ENCODE measurements at places on chromosomes 6 and 20. TPM values are rescaled to one million over a fixed set of nuclear protein-coding genes. Genes with fewer than 3 reads are reported as not detected.

DNA sequence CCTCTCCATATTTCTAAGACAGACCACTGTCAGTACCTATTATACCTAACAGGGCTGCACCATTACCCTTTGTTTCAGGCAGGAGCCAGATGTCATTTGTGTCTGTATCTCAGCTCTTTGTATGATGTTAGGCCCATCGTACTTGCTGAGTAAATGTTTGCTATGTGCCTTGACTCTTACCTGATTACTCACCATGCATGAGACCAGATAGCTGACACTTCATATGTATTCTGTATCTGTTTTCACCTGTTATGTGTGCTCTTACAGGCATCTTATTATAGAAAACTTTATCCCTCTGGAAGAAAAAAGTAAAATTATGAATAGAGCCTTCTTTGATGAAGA, 31.7 kb upstream of the ASXL1 start:
- no peak for DNase-seq
- H3K36me3 ChIP-seq = no peaks in the 10 kb centered on the region
- H3K27ac ChIP-seq = no peak overlapping the region
- H3K4me1 ChIP-seq = no peaks in the 10 kb centered on the region

GRCh38 chr6:150875841-150876240, 10.3 kb downstream of the MTHFD1L start:
- H3K27ac ChIP-seq = peak overlapping the region; percentile 3
- no peak overlapping the region for H3K4me3 ChIP-seq
- peaks cover 28% of the 10 kb centered on the region for H3K4me1 ChIP-seq
- DNase-seq = no peak

OR2J3 gene
- total RNA-seq = not detected

- no peaks in the 10 kb centered on the region for H3K27me3 ChIP-seq
- no peak overlapping the region for H3K27ac ChIP-seq
- no peak overlapping the region for H3K4me3 ChIP-seq
- DNase-seq = no peak
Observed at GRCh38 chr6:136762022-136762975, 30.0 kb downstream of the MAP3K5 start.

GRCh38 chr6:137973201-137973600, 106.1 kb downstream of the TNFAIP3 start:
- H3K4me3 ChIP-seq = no peak overlapping the region
- no peaks in the 10 kb centered on the region for H3K36me3 ChIP-seq
- no peak for DNase-seq
- H3K27ac ChIP-seq = no peak overlapping the region
- H3K4me1 ChIP-seq = no peaks in the 10 kb centered on the region

CFB gene
- not detected for total RNA-seq

DNA sequence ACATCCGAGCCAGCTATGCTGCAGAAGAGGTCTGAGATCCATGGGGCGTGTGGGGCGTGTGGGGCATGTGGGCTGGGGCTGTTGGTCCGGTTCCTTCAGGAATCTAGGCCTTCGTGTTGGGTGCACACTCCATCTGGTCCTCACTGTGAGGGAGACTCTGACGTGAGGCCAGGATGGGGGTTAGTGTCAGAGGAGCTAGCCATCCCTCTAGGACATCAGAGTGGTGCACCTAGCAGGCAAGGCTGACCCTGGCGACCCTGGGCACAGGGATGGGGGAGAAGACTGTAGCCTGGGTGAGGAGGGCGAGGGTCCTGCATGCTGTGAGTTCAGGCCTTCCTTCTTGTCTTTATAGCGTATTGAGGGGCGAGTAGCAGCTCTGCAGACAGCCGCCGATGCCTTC, 8.7 kb upstream of the PTPRA start:
- no peak overlapping the region for H3K27ac ChIP-seq
- DNase-seq = no peak
- no peak overlapping the region for H3K4me3 ChIP-seq
- H3K4me1 ChIP-seq = no peaks in the 10 kb centered on the region

KIAA1755 gene
- total RNA-seq = 0.22 TPM

RTN4IP1 gene
- total RNA-seq = 11.8 TPM

DNA sequence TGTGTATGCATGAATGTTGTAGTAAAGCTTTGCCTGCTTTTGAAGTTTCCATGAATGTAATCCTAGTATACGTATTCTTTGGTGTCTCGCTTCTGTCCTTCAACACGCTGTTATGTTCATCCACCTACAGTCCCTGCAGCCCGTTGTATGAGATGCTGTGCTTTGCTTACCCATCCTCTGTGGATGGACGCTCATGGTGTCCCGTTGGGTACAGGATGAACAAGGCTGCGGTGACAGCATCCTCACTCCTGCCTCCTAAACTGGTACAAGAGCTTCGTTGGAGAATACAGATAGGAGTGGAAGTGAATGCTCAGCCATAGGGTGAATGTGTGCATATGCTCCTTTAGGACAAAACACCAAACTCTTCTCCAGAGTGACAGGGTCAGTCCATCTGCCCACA, 366.2 kb downstream of the ZFAND3 start:
- H3K36me3 ChIP-seq = no peaks in the 10 kb centered on the region
- no peaks in the 10 kb centered on the region for H3K27me3 ChIP-seq
- DNase-seq = no peak

FHL5 gene
- total RNA-seq = not detected

DNA sequence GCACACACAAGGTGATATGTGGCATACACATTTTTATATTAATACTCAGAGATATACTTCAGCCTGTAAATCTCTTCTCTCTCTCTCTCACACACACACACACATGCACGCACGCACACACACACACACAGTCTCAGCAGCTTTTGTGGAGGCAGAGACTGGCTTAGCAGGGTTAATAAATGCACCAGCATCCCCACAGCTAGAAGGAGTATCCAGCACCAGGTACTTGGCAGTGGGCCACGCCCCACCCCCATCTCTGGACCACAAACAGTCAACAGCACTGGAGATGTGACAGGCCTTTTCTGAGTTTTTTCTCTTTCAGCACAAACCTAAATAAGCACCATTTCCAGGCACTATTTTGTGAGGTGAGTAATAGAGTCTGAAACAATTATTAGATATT, 47.3 kb upstream of the LRFN2 start:
- no peak for DNase-seq
- H3K27ac ChIP-seq = no peak overlapping the region
- H3K4me3 ChIP-seq = no peak overlapping the region
- H3K36me3 ChIP-seq = no peaks in the 10 kb centered on the region
- no peaks in the 10 kb centered on the region for H3K27me3 ChIP-seq

DNA sequence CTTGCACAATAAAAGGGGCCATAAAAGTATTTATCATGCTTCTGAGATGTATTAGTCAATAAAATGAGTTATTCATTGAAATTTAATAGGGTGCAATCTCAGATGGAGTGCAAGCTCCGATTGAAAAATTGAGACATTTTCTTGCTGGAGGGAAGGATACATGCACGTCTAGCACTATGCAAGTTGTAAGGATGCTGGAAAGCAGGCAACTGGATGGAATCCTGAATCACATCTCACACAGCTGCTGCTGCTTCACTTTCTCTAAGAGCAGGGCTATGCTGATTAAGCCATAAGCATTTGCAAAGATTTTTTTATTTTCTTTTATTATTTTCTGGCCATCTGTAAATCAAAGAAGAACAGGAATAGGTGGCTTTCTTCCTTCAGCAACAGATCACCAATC, 308.8 kb upstream of the EPHA7 start:
- H3K4me1 ChIP-seq = no peaks in the 10 kb centered on the region
- H3K36me3 ChIP-seq = no peaks in the 10 kb centered on the region
- H3K27ac ChIP-seq = no peak overlapping the region
- no peaks in the 10 kb centered on the region for H3K27me3 ChIP-seq
- H3K4me3 ChIP-seq = no peak overlapping the region
- DNase-seq = no peak

GRCh38 chr20:9160757-9161156, 91.9 kb downstream of the PLCB4 start:
- H3K4me3 ChIP-seq = no peak overlapping the region
- peaks cover 19% of the 10 kb centered on the region for H3K4me1 ChIP-seq
- H3K36me3 ChIP-seq = no peaks in the 10 kb centered on the region
- no peaks in the 10 kb centered on the region for H3K27me3 ChIP-seq

- no peaks in the 10 kb centered on the region for H3K4me1 ChIP-seq
- H3K4me3 ChIP-seq = no peak overlapping the region
- no peaks in the 10 kb centered on the region for H3K36me3 ChIP-seq
- no peak overlapping the region for H3K27ac ChIP-seq
Observed at GRCh38 chr6:37388578-37388977, 34.8 kb downstream of the RNF8 start.

GRCh38 chr6:43939281-43940070, 169.5 kb downstream of the VEGFA start:
- H3K4me3 ChIP-seq = no peak overlapping the region
- no peak for DNase-seq
- peaks cover 11% of the 10 kb centered on the region for H3K4me1 ChIP-seq
- no peak overlapping the region for H3K27ac ChIP-seq

GRCh38 chr20:50026746-50027575, 44.2 kb downstream of the SNAI1 start:
- no peak overlapping the region for H3K27ac ChIP-seq
- H3K36me3 ChIP-seq = no peaks in the 10 kb centered on the region
- DNase-seq = peak; percentile 48
- H3K4me3 ChIP-seq = no peak overlapping the region

PAQR8 gene
- total RNA-seq = 16.9 TPM

GRCh38 chr6:75855052-75855451, 106.0 kb downstream of the MYO6 start:
- no peak overlapping the region for H3K27ac ChIP-seq
- H3K27me3 ChIP-seq = no peaks in the 10 kb centered on the region
- no peak overlapping the region for H3K4me3 ChIP-seq
- H3K36me3 ChIP-seq = peaks cover 9% of the 10 kb centered on the region
- peak; percentile 78 for DNase-seq
- no peaks in the 10 kb centered on the region for H3K4me1 ChIP-seq

- H3K4me1 ChIP-seq = no peaks in the 10 kb centered on the region
- no peak for DNase-seq
- no peaks in the 10 kb centered on the region for H3K27me3 ChIP-seq
- H3K4me3 ChIP-seq = no peak overlapping the region
- H3K27ac ChIP-seq = no peak overlapping the region
Observed at GRCh38 chr20:44856856-44857448, 28.6 kb upstream of the YWHAB start.

DNA sequence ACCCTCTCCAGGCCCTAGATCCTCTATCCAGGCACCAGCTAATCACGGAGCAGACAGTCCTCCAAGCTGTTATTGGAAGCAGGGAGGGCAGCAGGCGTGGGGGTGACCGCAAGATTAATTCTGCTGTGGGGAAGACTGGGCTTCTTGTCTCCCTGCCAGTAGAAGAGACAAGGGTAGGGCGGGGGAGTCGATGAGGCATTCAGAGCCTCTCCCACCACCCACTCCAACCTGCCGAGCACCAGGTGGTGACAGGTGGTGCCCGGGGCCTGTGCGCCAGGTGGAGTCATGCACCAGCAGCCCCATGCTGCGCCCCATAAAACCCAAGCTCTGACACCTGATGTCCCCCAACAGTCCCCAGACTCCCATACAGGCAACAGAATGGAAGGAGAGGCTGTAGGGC, 89.6 kb downstream of the CDH22 start:
- no peak for DNase-seq
- no peak overlapping the region for H3K4me3 ChIP-seq
- H3K4me1 ChIP-seq = peaks cover 59% of the 10 kb centered on the region
- no peak overlapping the region for H3K27ac ChIP-seq
- H3K36me3 ChIP-seq = no peaks in the 10 kb centered on the region
- H3K27me3 ChIP-seq = no peaks in the 10 kb centered on the region

DNA sequence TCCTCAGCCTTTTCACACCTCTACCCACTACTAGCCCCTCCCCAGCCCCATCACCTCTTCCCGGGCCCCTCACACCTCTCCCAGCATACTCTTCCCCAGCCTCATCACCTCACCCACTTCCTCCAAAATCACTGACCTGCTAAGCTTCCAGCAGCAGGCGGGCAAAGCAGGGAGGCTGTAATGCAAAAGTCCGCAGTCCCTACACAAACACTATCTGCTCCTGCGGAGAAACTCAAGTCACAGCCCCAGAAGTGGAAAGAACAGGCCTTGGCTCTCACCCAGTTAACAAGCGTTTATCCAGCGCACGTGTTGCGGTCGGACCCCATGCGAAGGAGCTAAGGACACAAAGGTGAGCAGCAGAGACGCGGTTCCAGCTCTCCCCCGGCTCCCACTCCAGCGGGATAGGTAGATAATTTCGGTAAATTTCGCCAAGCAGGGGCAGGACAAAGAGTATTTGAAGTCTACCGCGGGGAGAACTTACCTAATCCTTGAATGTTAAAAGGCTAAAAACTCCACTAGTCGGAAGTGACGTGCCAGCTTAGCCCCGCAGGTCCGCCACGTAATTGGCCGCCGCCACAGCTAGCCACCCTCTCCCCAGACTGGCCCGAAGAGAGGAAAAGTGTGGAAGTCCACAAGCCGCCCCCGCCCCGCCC, 728 bp upstream of the TRIM39 start:
- H3K4me3 ChIP-seq = peak overlapping the region; percentile 79
- peak overlapping the region; percentile 74 for H3K27ac ChIP-seq
- DNase-seq = peak; percentile 81
- H3K36me3 ChIP-seq = no peaks in the 10 kb centered on the region
- H3K27me3 ChIP-seq = no peaks in the 10 kb centered on the region
- H3K4me1 ChIP-seq = peaks cover 22% of the 10 kb centered on the region

Measured in neural progenitor cell (in vitro differentiated cells).